ENCODE measurements at places on chromosomes 5 and 9.

DNA sequence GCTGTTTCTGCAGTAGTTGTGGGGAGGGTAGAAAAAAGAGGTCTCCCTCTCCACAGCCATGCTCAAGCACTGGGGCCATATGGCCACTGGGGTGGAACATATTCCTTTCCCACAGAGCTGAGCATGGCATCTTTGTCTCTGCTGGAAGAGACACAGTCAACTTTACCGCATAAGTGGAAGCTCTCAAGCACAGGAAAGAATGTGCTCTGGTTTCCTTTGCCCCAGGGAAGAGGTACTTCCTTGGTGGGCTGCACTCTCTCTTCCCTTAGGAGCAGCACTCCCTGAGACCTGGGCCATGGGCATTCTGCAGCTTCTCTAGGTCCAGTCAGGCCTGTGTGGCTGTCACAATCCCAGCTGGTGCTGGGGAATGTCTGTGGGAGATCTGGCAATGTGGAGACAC, 168.5 kb upstream of the ACTBL2 start:
- DNase-seq: no peak

- no peak for DNase-seq
These were observed 4.7 kb downstream of the VDAC1 start for GRCh38 chr5:134000091-134000511.

GRCh38 chr5:170809551-170809950, 26.0 kb downstream of the GABRP start:
- no peak for DNase-seq

- DNase-seq: no peak
These were observed 40.8 kb downstream of the FCHO2 start for GRCh38 chr5:72996632-72997031.

GRCh38 chr9:126401107-126401506, 74.5 kb downstream of the MVB12B start:
- no peak for DNase-seq

- no peak for DNase-seq
These were observed 70.5 kb downstream of the GPBP1 start for GRCh38 chr5:57244331-57244730.

GRCh38 chr5:78458843-78459242, 98.4 kb downstream of the SCAMP1 start:
- no peak for DNase-seq

DNA sequence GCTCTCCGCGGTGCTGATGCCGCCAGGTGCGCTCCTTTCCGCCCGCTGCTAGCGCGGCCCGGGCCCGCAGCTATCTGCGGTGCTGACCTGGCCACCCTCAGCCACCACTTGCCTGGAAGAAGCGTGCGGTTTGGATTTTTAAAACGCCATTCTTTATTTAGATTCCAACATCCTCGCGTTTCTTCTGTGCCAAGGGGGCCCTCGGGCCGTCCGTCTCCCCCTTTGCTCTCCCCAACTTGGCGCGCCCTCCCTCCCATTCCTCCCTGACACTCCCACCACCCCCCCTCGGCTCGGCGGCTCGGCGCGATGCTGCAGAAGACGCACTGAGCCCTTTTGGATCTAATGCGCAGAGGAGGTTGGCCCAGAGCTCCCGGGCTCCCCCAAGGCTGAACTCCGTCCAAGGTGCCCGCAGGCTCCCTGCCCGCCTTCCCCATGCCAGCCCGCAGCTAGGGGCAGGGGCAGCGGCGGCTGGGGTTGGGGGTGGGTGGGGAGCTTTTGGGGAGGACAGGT, at the start of gene BARHL1:
TSS of gene BARHL1 (plus strand) at position 331 of the 510 bp plus-strand sequence. CDS start 192 bp downstream, outside the sequence.
- no peak for DNase-seq

All from CD4-positive, alpha-beta T cell treated with Interleukin-15 for 4 hours (primary cell).